ENCODE measurements at places on chromosomes 6 and 20.

GRCh38 chr6:154395878-154396277 lies 39.3 kb upstream of the IPCEF1 start:
- DNase-seq, result no peak

- DNase-seq, result no peak
Measured at GRCh38 chr20:38730167-38730988, 6.1 kb downstream of the SLC32A1 start.

GRCh38 chr6:90469906-90470305 lies 117.0 kb downstream of the MAP3K7 start:
- no peak for DNase-seq

GRCh38 chr6:11033825-11034224 lies 10.3 kb downstream of the ELOVL2 start:
- DNase-seq, result no peak

- DNase-seq, result no peak
Measured at GRCh38 chr6:81451787-81452186, 300.7 kb downstream of the TENT5A start.

GRCh38 chr6:43202451-43202850 lies 20.5 kb downstream of the CUL9 start:
- DNase-seq, result no peak

Data from activated CD4-positive, alpha-beta T cell treated with anti-CD3 and anti-CD28 coated beads, Interleukin-2, amount 50 U/mL, for 4 hours (primary cell).